ENCODE measurements at places on chromosomes 16 and 17.

- H3K4me1 ChIP-seq, result peaks cover 15% of the 10 kb centered on the region
- H3K27me3 ChIP-seq, result peaks cover 19% of the 10 kb centered on the region
- no peak for DNase-seq
- no peak overlapping the region for H3K27ac ChIP-seq
- no peaks in the 10 kb centered on the region for H3K36me3 ChIP-seq
Measured at GRCh38 chr16:57606147-57606846, 22.1 kb upstream of the ADGRG1 start.

DNA sequence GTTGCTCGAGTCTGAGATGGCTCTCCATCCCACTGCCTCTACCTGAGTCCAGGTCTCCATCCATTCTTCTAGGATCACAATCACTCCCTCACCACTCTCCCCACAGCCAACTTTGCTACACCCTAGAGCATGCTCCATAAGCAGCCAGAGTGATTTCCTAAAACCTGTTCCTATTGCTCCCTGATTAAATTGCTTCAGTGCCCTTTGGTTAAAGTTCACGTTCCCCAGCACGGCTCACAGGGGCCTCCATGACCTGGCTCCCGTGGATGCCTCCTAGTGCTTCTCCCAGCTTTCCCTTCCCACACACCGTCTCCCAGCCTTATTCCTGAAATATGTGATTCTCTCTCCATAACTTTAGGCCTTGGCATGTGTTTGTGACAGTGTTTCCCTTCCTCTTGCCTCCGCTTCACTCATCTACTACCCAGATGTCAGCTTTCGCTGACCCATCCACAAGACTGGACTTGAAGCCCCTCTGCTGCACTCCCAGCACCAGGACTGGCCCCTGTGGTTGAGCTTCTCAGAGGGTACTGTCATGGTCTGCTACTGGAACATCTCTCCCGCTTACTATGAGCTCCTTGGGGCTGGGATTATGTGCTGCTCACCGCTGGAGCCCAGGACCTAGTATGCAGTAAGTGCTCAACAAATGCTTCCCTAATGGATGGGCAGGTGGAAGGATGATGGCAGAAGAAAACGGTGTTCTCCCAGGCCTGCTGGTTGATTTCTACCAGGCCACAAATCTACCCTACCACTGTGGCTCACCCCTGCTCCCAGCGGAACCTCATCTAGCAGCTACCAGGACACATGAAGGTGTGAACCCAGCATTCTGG, 17.9 kb downstream of the MYO18A start:
- no peak for DNase-seq
- H3K27me3 ChIP-seq, result no peaks in the 10 kb centered on the region
- peaks cover 16% of the 10 kb centered on the region for H3K36me3 ChIP-seq

- no peak for DNase-seq
- H3K27me3 ChIP-seq, result no peaks in the 10 kb centered on the region
- H3K27ac ChIP-seq, result no peak overlapping the region
- H3K4me1 ChIP-seq, result peaks cover 4% of the 10 kb centered on the region
- no peaks in the 10 kb centered on the region for H3K36me3 ChIP-seq
Measured at GRCh38 chr16:24846548-24847357, 990 bp downstream of the SLC5A11 start.

DNA sequence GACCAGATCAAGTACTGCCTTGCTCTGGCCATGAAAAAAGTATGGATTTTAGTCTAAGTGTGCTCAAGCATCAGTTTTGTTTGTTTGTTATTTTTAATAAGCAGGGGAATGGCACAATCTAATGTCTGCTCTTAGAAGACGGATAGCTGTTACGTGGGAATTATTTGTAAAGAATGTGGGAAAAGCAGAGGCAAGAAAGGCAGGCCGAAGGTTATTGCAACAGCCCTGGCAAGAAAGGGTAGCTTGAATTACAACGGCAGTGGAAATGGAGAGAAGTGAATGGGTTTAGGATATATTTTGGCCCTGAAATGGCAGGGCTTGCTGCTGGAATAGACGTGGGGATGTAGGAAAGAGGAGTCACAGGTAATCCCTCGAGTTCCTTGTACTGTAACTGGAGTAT, 987 bp upstream of the HASPIN start:
- peak overlapping the region; percentile 98 for H3K27ac ChIP-seq
- H3K36me3 ChIP-seq, result peaks cover 6% of the 10 kb centered on the region
- peak overlapping the region; percentile 94 for H3K4me3 ChIP-seq

DNA sequence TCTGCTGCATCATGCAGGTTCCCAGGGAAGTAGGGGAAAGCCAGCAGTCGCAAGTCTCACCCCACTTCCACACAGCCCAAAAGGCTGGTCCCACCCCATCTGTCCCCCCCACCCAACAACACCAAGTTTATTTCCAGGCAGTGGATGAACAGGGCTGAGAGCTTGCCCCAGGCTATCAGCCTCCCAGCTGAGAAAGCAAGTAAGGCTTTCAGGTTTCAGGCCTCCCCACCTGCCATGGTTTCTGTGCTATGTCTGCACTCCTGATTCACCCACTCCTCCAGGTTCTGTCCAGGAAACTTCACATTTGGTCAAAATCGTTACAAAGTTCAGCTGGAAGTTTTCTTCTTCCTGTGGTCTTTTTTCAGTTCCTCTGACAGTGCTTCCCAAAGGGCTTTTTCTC, 97.5 kb upstream of the HS3ST3A1 start:
- H3K36me3 ChIP-seq, result no peaks in the 10 kb centered on the region
- H3K4me3 ChIP-seq, result no peak overlapping the region
- DNase-seq, result no peak
- H3K4me1 ChIP-seq, result peaks cover 2% of the 10 kb centered on the region
- H3K27me3 ChIP-seq, result no peaks in the 10 kb centered on the region
- no peak overlapping the region for H3K27ac ChIP-seq

DNA sequence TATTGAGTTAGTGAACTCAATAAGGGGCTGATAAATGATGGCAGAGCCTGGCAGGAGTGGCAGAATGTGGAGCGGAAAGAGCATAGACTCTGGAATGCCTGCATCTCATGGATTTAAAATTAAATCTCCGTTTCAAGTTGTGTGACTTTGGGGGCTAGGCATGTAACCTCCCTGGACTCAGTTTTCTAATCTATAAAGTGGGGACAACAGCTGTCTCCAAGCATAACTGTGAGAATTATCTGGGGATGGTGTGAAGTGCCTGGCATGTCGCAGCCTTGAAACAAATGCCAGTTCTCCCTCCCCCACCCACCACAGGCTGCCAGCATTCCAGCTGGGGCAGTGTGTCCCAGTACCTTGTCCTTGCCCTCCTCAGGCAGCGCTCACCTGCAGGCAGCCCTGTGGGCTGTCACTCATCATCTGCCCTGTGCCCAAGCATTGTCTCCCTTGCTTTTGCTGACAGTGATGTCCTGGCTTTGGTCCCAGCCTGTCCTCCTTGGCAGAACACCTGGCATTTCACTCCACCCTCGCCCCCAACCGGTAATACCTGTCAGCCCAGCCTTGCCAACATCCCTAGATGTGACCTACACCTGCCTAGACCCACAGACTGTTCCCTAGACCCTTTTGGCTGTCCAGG, 129.6 kb downstream of the MRM1 start:
- no peak overlapping the region for H3K4me3 ChIP-seq
- no peaks in the 10 kb centered on the region for H3K36me3 ChIP-seq
- no peaks in the 10 kb centered on the region for H3K4me1 ChIP-seq
- no peak for DNase-seq

GRCh38 chr17:66953630-66954020, 10.9 kb upstream of the CACNG4 start:
- no peak overlapping the region for H3K4me3 ChIP-seq
- no peak overlapping the region for H3K27ac ChIP-seq
- no peaks in the 10 kb centered on the region for H3K36me3 ChIP-seq
- H3K27me3 ChIP-seq, result no peaks in the 10 kb centered on the region
- H3K4me1 ChIP-seq, result peaks cover 22% of the 10 kb centered on the region

- DNase-seq, result no peak
- H3K27me3 ChIP-seq, result no peaks in the 10 kb centered on the region
- H3K4me3 ChIP-seq, result no peak overlapping the region
- H3K36me3 ChIP-seq, result peaks cover 11% of the 10 kb centered on the region
- H3K4me1 ChIP-seq, result no peaks in the 10 kb centered on the region
- no peak overlapping the region for H3K27ac ChIP-seq
Measured at GRCh38 chr17:9937901-9938300, 32.8 kb upstream of the RCVRN start.
